ENCODE measurements at places on chromosomes 12 and 14. TPM values are rescaled to one million over a fixed set of nuclear protein-coding genes. Genes with fewer than 3 reads are reported as not detected.

DNA sequence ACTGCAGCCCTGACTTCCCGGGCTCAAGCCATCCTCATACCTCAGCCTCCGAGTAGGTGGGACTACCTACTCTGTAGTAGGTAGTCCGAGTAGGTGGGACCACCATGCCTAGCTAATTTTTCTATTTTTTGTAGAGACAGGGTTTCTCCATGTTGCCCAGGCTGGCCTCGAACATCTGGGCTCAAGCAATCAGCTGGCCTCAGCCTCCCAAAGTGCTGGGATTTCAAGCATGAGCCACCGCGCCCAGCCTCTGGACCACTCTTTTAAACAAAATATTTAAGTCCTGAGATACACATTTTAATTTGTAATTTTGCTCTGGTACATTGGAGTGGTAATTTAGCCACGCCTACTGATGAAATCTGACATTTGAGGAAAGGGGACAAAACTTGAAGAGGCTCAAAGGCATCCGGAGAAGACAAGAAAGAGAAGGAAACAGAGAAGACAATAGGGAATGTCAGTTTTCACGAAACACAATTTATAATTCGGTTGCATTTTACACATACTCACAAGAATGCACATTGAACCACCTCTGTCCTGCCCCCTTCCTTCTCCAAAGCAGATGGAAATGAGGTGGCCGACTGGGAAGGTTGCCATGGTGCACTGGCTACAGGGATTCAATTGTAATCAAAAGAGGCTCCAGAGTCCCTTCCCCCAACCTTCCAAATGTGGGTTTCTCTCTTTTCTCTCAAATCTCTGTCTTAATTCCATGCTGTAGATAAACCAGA, 9.7 kb upstream of the TUBA1A start:
- DNase-seq: peak; percentile 27

The EMP1 gene
- 111 TPM for polyA plus RNA-seq

DNA sequence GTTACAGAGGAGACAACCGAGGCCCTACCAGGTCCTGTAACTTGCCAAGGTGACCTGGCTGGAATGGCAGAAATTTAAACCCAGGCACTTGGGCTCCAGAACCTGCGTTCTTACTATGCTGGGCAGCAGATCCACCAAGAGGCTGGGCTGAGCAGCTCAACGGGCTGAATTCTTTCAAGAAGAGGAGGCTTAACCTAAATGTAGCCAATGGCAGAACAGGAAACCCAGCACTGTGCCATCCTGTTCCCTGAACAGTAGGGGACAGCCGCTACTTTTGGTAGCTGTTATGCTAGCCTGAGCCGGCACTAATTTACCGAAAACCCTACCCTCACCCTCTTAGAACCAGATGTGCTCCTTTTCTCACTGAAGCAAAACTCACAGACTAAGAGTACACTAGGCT, 86.1 kb downstream of the ACTN1 start:
- no peak for DNase-seq

DNA sequence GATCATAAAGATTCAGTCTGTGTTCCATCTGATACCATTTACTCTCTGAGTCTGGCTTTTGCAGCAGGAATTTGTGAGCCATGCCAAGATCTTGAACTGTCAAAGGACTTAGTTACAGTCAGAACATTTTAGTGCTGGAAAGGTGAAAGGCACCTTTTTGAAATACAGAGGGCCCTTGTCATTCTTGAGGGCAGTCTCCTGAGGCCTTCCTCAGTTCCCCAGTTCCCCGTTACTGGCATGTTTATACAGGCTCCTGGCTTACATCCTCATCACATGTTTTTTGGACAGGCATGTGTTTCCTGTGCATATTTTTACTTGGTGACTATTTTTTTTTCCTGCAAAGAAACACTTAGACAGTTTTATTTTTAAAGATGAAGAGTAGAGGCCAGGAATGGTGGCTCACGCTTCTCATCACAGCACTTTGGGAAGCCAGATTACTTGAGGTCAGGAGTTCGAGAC, 21.0 kb downstream of the CFAP54 start:
- no peak for DNase-seq

DNA sequence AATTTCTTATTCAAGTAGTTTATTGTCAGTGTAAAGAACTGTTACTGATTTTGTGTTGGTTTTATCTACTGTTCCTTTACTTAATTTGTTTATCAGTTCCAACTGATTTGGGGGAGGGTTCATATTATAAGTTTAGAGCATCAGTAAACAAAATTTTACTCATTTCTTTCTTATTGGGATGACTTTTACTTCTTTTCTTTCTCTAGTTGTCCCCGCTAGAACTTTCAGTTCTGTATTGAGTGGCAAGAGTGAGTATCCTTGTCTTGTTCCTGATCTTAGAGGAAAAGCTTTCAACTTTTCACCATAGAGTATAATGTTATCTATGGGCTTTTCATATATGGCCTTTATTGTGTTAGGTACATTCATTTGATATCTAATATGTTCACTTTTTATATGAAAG, 584.1 kb downstream of the LRFN5 start:
- DNase-seq: no peak

The KLRG1 gene
- polyA plus RNA-seq: 5.1 TPM

GRCh38 chr12:115572440-115572839, 705.1 kb downstream of the MED13L start:
- no peak for DNase-seq

The RNASE3 gene
- polyA plus RNA-seq: not detected

The KRT6C gene
- not detected for polyA plus RNA-seq

The GZMB gene
- polyA plus RNA-seq: not detected

The ACRBP gene
- polyA plus RNA-seq: 0.88 TPM

DNA sequence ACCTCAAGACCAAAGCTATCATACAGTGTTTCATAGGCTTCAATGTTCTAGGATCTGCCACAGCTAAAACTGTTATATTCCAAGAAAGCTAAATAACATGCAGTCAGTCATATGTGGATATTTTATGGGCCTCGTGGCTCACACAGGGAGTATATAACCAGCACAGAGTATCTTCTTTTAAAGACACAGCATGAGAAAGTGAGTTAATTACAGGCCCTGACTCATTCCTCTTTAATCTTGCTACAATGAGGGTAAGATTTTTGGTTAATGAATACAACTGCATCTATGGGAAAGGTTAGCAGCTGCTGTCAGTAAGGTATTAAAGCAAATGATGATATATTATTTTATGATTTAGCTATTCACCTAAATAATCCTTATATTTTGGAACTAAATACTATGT, 111.0 kb downstream of the TRAFD1 start:
- no peak for DNase-seq

The GPR65 gene
- under 0.01 TPM for polyA plus RNA-seq

The TDRD9 gene
- not detected for polyA plus RNA-seq

- DNase-seq: no peak
Observed at GRCh38 chr12:25372969-25373817, 122.5 kb upstream of the KRAS start.

Measured in SK-N-SH (cell line).